ENCODE measurements at places on chromosomes 13 and 19.
A peak's percentile ranks its signal among the peaks of the same experiment; 100 is the strongest.

GRCh38 chr13:67043901-67044300, 186.2 kb downstream of the PCDH9 start:
- no peak for DNase-seq

DNA sequence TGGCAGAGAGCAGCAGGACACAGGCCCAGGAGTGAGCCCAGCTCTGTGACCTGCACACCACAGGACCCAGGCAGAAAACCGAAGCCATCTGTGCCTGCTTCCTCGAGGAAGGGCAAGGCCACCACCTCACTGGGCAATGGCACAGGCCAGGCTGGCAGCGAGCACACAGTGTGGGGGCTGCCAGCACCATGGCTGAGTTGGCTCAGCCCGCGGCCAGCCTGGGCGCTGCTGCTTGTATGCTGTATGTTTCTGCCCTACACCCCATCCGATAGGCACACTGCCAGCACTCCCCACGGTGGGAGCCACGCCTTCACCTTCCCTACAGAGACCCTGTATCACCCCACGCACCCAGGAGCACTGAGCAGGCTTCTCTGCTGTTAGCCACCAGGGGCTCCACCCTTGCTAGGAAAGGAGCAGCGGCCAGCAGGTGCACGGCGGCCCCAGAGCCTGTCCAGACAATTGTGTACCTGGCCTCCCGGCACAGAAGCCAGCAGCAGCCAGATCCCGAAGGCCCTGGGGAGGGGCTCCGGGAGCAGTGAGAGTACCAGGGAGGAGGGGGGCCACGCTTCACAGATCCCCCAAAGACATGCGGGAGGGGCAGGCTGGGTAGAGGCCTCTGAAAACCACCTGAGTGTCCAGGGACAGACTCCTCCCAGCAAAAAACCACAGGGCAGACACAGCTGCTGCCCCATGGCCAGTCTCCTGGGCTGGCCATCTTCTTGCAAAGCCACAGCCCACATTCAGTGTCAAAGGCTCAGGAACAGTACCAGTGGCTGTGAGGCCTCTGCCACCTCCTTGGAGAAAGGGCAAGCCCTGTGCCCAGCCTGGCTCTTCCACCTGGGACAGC, 56.1 kb downstream of the MLLT1 start:
- peak; percentile 76 for DNase-seq

DNA sequence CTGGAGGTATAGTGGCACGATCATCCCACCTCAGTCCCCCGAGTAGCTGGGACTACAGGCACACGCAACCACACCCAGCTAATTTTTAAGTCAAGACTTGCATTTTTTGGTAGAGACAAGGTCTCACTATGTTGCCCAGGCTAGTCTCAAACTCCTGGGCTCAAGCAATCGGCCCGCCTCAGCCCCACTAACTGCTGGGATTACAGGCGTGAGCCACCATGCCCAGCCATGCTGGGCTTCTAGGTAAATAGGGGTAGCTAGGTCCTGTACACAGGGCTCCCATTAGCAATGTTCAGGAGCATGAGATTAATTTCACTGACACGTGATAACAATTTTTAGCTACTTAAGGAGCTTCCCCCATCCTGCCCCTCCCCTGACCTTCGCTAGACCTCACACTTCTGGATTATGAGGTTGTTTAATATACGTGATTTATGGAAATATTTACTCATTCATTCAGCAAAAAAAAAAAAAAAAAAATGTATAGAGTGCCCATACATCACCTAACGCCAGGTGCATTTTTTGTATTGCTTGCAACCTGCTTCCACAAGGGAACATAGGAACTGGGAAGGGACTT, 19.2 kb downstream of the TMEM272 start:
- no peak for DNase-seq

DNA sequence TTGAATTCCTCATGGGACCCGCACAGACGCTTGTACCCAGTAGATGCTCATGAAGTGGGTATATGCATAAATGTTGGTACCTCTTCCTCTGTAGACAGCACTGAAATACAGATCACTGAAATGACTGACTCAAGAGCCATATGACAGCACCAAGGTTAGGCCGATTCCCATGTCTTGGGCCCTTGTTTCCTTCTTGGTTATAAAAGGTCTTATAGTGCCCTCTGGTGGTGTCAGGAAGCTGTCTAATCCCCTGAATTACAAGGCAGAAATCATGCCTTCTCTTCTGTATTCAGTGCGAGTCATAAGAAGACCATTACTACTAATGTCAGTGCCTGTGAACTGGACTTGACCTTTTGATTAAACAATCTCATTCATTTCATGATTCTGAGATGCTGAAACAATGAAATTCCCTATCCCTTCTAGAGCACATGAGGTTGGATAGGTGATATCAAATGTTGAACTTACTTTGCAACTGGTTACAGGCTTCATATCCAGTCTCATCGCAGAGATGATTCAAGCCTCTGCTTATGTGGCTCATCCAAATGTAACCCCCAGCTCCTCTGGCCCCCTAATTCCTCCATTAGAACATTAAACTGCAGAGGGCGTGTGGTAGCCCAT, 59.7 kb downstream of the SPATA13 start:
- peak; percentile 3 for DNase-seq

- DNase-seq: no peak
Measured at GRCh38 chr13:100128373-100128772, 39.5 kb downstream of the PCCA start.

- peak; percentile 8 for DNase-seq
Measured at GRCh38 chr13:113245849-113246796, 36.7 kb downstream of the CUL4A start.

Data from DMS79 (cell line).